ENCODE measurements at places on chromosomes 11 and 22.

- DNase-seq = no peak
Observed at GRCh38 chr22:31367426-31367825, 21.3 kb upstream of the PATZ1 start.

DNA sequence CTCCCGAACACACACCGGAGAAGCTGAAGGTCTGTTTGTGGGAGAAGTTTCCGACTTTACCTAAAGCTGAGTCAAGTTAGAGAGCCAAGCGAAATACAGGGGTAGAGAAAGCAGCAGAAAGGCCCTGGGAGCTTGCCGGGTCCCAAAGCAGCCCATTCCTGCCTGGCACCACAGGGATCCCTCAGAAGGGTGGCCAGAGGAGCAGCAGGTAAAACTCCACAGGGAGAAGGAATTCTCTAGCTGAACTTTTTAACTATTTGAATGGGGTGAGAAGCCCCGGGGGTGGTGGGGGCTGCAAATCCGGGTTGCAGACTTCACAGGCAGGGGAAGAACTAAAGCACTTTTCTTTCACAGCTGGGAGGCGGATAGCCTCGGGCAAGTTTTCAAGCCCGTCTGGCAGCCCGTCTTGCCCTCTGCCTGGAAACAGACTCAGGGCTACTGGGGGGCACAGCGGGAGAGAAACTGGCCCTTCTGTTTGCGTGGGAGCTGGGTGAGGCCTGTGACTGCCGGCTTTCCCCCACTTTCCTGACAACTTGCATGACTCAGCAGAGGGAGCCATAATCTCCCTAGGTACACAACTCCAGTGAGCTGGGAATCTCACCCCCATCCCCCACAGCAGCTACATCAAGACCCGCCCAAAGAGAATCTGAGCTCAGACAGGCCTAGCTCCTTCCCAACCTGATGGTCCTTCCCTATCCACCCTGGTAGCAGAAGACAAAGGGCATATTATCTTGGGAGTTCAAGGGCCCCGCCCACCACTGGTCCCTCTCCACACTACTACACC lies 311.0 kb downstream of the SBF2 start:
- no peak for DNase-seq

DNA sequence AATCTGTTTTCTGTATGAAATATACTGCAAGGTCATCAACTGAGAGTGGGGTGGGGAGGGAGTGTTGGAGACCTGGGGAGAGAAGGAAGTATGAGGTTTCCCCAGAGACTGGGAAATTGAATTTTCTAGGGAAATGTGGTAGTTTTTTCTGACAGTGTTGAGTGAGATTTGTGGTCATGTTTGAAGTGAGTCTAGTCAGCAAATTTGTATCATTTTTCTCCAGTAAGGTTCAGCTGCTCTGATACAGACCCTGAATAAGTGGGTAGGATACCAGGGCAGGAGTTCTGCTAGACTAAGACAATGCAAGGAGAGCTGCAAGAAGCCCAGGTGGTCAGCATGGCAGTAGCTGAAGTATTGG lies 112.0 kb downstream of the PKNOX2 start:
- DNase-seq = no peak

- DNase-seq = no peak
Observed at GRCh38 chr11:88831303-88831890, 234.4 kb downstream of the GRM5 start.

DNA sequence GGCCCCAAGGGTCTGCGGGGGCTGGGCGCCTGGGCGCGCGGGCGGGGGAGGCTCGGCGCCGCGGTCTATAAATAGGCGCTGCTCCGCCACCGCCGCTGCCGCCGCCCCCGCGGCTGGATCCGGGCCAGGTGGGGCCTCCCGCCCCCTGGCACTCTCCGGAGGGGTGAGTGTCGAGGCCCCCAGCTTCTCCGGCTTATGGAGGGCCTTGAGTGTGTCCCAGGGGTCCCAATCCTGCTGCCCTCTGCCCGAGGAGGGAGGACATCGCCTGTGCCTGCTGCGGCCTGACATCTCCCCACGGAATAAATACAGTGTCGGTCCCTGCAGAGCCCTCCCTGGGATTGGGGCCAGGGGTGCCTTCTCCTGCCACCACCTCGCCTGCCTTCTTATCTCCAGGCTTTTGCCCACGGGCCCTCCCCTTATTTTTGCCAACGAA lies 4.3 kb upstream of the GP1BB start:
- DNase-seq = no peak

DNA sequence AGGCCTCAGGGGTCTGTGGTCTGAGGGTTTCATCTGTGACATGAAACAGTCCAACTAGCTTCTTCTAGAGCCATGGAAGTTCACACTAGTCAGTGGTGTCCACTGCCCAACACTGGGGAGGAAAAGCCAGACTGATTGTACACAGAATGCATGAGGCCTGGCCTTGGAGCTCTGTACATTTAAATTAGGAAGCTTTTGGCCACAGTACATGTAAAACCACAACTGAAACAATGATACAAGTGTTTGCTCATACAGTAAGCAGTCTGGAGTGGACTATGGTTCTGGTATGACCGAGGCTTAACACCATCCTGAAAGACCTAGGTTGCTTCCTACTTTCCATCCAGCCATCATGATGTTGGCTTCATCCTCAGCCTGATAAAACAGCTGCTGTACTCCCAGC lies 73.8 kb upstream of the SESN3 start:
- DNase-seq = no peak

DNA sequence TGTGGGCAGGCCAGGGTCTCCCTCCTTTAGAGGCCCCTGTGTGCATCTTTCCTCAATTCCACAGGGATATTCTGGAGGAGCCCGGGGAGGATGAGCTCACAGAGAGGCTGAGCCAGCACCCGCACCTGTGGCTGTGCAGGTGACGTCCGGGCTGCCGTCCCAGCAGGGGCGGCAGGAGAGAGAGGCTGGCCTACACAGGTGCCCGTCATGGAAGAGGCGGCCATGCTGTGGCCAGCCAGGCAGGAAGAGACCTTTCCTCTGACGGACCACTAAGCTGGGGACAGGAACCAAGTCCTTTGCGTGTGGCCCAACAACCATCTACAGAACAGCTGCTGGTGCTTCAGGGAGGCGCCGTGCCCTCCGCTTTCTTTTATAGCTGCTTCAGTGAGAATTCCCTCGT lies 39.1 kb downstream of the TPCN2 start:
- no peak for DNase-seq

- no peak for DNase-seq
Observed at GRCh38 chr11:90851196-90851595, 628.3 kb upstream of the CHORDC1 start.

GRCh38 chr11:561148-562003 lies 606 bp downstream of the RASSF7 start:
- no peak for DNase-seq

GRCh38 chr11:33065445-33066178 lies 26.2 kb downstream of the TCP11L1 start:
- DNase-seq = no peak

DNA sequence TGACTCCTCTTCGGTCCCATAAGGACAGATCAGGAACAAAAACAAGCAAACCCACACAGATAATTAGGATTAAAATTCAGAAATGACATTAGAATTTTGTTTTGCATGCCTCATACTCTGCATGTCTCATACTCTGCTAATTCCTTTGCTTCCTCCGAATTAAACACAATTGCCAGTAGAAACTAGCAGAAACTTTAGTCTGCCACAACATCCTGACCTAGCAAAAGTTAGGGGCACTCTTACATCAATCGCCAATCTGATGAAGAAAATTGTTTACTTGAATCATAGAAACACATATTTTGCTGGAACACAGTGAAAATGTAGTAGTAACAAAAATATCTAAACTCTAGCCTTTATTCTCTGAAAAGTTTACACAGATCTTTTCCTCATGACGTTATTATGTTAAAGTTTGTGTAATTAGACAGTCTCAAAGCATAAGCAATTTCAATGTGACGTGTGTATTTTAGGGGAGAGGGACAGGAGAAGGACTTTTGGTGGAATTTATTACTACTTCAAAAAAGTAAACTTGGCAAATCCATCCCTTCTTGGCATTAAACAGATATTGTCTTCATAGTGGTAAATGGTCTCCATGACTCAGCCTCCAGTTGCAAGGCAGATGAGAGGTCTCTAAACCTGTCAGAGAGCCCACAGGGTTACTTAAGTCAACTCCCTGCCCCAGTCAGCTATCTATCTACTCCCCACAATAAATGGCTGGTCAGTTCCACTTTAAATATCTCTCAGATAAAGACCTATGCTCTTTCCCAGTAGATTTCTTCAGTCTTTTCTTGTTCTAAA lies 249.8 kb upstream of the UBASH3B start:
- no peak for DNase-seq

DNA sequence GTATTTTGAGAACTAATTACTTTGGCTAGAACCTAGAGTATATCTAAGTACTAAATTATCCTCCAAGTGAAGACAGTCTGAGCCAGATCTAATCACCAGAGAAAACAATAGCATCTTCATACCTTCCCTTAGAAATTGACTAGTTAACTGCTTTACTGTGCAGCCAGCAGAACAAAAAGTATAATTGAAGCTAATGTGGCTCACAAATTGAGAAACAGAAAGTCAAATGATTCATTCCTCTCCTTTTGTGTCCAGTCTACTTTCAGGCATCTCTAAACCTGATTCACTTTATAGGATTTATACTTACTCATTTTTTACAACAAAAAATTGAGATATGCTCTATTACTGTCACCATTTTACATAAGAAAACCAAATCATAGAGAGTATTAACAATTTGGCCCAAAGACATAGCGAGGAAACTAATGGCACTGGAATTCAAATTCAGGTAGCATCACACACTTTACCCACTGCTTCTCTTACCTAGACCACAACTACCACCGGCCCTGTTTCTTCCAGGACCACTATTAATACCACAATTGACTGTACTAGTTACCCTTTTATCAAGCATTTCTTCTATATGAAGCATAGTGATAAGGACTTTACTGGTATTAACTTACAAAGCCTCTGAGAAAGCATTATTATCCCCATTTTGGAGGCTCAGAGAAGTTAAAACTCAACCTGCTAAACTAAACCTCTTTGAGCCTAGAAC lies 1402.6 kb upstream of the TENM4 start:
- no peak for DNase-seq

DNA sequence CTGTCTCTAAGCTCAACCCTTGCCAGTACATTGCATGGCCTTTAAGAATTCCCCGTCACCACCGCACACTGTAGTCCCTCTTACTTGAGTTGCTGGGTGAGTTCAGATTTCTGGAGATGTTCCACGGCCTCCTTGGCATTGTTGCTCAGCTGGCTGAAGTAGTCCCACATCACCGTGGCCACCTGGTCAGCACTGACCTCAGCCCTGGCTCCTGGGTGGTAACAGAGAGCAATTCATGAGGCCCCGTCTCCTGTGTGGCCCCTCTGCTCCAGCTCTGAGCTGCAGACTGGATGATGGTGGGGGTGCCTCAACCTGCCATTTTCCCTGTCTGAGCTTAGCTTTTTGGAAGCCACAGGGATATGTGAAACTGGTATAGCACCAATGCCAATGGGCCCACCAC lies 529 bp downstream of the APOA4 start:
- no peak for DNase-seq

DNA sequence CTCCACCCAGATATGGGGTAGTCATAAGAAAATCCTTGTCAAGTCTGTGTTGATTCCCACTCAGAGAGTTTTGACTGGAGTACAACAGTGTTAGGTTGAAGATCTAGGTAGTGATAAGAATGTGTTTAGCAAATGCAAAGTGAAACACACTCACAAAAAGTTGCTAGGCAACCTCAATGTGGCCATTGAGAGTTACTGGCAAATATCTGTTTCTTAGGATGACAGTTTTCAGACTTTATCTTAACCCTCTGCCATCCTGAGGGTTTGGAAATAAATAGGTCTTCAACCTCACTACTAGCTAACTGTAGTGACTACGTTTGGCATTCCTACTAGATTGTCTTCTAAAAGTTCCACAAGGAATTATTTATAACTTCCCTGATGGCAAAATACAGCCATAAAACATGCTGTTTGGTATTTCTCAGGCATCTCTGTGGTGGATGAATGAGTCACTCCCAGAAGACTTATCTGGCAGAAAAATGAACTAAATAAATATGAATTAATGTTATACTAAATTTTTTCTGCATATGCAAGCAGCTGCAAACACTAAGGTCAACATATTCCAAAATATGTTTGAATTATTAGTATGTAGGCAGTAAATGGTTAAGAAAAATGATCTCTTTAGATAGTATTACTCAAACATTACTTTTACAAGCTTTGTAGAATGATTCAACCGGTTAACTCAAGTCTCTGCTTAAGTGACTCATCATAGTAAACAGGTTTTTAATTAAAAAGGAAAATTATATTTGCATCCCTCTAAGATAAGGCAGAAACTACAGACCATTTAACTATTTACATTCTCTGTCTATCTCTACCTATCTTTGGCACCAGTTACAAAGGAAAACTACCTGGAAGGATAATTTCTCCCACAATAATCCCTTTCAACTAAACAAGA lies 17.1 kb upstream of the SYTL2 start:
- peak; percentile 97 for DNase-seq

GRCh38 chr11:43580735-43581369 lies 99.7 kb upstream of the HSD17B12 start:
- DNase-seq = no peak

- peak; percentile 6 for DNase-seq
Observed at GRCh38 chr11:45538939-45539338, 126.5 kb downstream of the CHST1 start.

DNA sequence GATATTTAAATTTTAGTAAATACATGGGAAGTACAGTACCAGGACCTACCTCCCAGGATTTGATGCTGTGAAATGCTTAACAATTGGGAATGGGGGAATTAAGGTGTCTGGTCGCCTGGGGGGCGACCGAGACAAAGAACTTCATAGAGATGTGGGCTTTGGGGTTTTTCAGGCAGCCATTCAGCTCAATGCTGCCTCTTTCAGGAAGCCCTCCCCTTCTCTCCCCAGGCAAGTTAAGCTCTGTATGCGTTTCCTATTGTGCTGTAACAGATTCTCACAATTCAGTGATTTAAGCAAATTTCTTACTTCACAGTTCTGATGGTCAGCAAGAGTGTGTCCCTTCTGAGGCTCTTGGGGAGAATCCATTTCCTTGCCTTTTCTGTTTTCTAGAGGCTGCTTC lies 53.8 kb downstream of the KIAA1671 start:
- DNase-seq = no peak

GRCh38 chr11:113685654-113686359 lies 20.3 kb downstream of the TMPRSS5 start:
- DNase-seq = no peak

DNA sequence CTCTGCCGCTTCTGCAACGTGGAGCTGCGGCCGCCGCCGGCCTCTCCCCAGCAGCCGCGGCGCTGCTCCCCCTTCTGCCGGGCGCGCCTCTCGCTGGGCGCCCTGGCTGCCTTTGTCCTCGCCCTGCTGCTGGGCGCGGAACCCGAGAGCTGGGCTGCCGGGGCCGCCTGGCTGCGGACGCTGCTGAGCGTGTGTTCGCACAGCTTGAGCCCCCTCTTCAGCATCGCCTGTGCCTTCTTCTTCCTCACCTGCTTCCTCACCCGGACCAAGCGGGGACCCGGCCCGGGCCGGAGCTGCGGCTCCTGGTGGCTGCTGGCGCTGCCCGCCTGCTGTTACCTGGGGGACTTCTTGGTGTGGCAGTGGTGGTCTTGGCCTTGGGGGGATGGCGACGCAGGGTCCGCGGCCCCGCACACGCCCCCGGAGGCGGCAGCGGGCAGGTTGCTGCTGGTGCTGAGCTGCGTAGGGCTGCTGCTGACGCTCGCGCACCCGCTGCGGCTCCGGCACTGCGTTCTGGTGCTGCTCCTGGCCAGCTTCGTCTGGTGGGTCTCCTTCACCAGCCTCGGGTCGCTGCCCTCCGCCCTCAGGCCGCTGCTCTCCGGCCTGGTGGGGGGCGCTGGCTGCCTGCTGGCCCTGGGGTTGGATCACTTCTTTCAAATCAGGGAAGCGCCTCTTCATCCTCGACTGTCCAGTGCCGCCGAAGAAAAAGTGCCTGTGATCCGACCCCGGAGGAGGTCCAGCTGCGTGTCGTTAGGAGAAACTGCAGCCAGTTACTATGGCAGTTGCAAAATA lies 816 bp downstream of the PDE3B start:
- no peak for DNase-seq
